ENCODE measurements at places on chromosomes 5 and 9. TPM values are rescaled to one million over a fixed set of nuclear protein-coding genes. Genes with fewer than 3 reads are reported as not detected.

The NKD2 gene
- total RNA-seq = 0.13 TPM

The BSPRY gene
- total RNA-seq = not detected

The UHRF2 gene
- 89.9 TPM for total RNA-seq

The PDE8B gene
- not detected for total RNA-seq

The PCDHGB7 gene
- total RNA-seq = 4.8 TPM

The AGXT2 gene
- total RNA-seq = not detected

The NTRK2 gene
- total RNA-seq = under 0.01 TPM

The PCDHA9 gene
- not detected for total RNA-seq

The MGAT4B gene
- total RNA-seq = 138 TPM

The MAMDC2 gene
- 26.4 TPM for total RNA-seq

The GABRA1 gene
- total RNA-seq = not detected
